ENCODE measurements at places on chromosomes 11 and 22.

DNA sequence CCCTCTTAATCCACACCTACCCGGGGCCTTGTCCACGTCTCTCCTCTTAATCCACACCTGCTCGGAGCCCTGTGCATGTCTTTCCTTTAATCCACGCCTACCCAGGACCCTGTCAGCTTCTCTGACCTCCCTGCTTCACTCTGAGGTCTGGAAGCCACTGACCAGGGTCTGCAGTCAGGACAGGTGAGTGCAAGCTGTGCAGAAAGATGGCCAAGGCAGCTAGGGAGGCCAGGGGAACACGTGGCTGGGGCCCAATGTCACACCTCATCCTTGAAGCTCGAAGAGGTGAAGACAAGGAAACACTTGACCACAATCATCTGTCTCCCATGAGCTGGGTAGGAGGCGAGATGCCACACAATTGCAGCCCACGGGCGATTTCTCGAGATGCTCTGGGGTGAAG is 1516.9 kb downstream of the BRD1 start:
- DNase-seq, result no peak

GRCh38 chr11:1648653-1649420 is 19.3 kb downstream of the KRTAP5-5 start:
- DNase-seq, result no peak

DNA sequence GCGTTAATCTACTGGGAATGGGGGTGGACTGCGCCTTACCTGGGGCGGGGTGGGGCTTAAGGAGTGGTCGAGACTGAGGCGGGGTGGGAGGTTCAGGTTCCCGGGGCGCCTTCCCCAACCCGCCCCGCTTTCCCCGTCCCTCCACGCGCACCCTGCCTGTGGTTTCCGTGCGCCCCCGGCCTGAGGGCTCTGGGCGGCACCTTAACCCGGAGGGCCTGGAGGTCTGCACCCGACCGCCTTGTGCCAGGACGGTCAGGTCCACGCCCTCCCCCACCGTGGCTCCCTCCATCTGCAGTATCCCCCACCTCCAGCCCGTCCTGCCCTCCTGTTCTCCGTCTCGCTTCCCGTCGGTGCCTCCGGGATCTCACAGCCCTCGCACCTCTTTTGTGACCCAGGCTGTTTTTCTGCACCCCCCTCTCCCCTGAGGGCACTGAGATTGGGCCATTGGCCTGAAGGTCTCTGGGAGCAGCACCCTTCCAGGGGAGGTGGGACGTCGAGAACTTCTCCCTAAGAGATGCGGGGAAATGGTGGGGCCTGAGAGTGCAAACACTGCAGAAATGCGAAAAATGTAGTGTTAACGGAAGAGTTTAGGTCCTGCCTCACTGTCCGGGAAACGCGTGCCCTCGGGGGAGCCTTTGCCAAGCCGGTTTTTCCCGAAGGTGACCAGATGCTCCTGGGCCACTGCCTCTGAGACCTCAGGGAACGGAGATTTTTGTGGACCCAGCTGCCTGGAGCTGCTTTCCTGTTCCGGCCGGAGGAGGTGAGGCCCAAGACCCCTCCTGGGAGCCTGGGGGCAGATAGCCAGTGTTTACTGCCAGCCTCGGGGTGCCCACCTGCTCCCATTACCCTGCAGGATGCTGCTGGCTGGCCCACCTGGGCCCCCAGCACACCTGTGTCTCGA is 1.2 kb upstream of the ASCL2 start:
- peak; percentile 29 for DNase-seq

- no peak for DNase-seq
Measured at GRCh38 chr22:20273758-20274181, 5.7 kb upstream of the RTN4R start.

DNA sequence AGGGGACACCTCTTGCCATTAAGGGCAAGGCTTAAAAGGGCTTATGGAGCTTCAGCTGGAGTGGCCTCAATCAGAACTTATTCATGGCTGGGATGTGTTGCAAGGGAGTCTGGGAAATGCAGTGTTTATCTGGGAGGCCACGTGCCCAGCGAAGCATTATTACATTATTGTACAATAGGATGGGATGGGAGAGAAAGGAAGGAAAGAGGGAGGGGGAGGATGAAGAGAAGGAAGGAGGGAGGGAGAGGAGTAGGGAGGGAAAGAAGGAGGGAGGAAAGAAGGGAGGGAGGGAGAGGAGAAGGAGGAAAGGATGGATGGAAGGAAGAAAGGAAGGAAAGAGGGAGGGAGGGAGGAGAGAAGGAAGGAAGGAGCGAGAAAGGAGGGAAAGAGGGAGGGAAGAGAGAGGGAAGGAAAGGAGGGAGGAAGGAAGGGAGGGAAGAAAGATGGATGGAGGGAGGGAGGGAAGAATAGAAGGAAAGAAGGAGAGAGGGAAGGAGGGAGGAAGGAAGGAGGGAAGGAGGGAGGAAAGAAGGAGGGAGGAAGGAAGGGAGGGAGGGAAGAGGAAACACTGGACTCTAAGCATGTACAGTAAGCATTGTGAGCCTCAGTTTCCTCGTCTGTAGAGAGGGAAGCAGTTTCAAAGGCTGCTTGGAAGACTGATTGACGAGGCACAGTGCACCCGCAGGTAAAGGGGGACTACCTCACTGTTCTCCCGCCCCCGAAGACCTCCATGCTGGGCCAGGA is 62.2 kb downstream of the MYEOV start:
- DNase-seq, result no peak

DNA sequence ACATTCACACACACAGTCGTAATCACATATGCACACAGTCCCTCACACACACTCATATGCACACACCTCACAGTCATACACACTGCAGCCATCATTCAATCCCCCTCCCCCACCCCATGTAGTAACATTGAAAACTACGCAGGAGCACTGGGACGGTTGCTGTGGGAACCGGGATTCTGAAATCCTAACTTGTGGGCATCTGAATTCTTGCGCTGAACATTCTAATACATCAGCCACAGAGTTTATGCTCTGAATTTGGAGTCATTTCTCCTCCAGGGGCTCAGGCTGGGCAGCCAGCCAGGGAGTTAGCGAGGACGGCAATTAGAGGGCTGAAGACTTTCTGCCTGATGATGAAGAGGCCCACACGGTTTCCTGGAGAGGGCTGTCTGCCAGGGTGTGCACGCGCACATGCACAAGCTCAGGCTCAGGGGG is 32.7 kb downstream of the CD6 start:
- DNase-seq, result no peak

- DNase-seq, result no peak
Measured at GRCh38 chr22:42412744-42413333, 19.4 kb downstream of the NFAM1 start.
